COR-L47 (cell line): ENCODE measurements at places on chromosomes 12 and 14.

GRCh38 chr14:50036211-50036610 is 80.2 kb downstream of the VCPKMT start:
- DNase-seq: no peak

DNA sequence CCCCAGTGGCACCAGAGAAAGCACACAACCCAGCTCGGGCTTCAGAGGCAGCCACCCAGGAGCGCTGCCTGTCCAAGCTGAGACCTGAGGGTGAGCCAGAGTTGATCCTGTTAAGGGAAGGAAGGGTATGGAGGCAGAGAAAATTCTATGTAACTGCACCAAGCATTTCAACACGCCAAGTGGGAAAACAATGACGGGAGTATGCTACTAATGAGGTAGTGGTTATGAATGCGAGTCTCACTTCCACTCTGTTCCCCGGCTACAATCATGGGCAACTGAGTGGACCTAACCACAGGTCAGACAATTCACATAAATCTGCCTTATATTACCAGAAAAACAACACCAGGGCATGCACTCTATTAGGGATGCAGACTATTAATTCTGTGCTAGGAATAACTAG is 9.9 kb downstream of the ATG14 start:
- DNase-seq: no peak

DNA sequence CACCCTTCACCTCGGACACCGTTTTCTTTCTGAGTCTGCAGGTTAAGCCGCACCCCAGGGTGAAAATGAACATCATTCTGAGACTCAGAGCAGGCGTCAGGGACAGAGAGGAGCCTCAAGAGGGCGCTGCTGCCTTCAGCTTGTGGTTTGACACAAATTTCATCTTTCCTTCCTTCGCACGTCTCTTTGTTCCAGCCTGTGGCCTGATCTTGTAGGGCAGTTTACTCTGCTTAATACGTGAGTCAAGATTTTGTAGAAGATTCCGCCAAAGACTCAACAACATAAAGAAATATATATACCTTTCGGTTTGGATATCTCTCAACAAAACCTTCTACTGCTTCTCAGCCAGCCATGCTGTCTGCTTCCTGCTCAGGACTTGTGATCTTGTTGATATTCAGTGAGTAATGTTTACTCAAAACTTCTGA is 329.3 kb upstream of the OR4E1 start:
- no peak for DNase-seq

DNA sequence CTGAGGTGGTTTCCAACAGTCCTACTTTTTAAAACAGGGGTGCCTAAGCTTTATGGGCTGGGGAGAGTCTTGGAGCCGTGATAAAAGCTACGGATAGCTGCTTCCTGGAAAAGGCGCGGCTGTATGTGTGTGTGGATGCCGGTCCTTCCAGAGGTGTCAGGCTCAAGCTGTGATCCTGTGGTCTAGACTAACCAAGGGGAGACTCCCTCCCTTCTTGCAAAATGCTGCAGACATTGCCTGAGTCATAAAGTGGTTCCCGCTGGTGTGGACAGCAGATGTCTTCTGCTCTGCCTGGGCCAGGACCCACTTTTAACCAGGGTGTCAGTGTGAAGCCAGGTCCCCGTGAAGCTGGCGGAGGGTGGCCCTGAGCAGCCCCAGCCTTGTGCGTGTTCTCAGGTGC is 37.8 kb downstream of the CCDC92 start:
- DNase-seq: no peak

GRCh38 chr12:37672655-37673260 is 643.8 kb upstream of the ALG10B start:
- no peak for DNase-seq

GRCh38 chr12:116202433-116202832 is 75.1 kb downstream of the MED13L start:
- no peak for DNase-seq

DNA sequence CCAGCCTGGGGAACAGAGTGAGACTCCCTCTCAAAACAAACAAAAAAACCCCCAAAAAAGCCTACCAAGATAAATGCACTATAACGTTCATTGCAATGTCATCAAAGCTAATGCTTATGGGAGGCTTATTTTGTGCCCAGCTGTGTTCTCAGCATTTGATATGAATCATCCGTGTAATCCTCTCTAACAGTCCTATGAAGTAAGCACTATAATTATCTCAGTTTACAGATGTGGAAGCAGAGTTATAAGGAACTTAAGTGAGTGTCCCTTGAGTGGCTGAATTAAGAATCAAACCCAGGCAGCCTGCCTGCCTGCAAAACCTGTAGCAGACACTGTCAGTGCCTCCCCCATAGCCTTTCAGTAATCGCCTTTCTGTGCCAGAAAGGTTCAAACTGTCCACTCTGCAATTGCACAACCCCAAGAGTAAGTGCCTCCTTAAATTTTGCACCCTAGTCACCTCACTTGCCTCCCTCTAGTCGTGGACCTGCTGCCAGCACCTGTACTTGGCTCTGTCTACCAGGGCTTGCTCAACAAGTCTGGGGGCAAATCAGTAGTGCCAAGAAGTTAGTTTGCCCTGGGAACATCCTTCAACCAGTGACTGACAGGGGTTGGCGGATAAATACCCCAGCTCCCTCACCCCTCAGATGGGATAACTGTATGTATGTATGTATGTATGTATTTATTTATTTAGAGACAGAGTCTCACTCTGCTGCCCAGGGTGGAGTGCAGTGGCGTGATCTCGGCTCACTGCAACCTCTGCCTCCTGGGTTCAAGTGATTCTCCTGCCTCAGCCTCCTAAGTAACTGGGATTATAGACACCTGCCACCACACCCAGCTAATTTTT is 23.8 kb upstream of the PPP1CC start:
- DNase-seq: no peak

GRCh38 chr12:51388069-51388799 is 3.0 kb downstream of the GALNT6 start:
- no peak for DNase-seq

- no peak for DNase-seq
These were observed 59.5 kb upstream of the ARHGAP5 start for GRCh38 chr14:32017587-32017986.

DNA sequence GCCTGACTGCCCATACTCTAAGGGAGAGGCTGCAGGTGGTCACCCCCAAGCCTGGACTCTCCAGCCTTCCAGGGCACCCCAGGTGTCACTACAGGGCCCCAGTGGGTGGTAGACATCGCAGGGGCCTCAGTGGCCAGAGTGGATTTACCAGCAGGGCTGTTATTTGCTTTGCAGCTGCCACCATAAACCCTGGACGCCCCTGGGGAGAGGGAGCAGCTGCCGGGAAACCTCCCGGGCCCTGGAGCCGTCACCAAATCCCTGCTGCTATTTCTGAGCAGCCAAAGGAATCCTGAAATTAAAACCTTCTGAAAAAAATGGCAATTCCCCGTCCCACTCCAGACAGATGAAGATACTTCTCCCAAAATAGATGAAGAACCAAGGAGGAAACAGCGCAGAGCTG is 13.9 kb downstream of the TMEM119 start:
- no peak for DNase-seq

- DNase-seq: no peak
These were observed 1558.5 kb upstream of the TMEM132C start for GRCh38 chr12:126708492-126708896.

DNA sequence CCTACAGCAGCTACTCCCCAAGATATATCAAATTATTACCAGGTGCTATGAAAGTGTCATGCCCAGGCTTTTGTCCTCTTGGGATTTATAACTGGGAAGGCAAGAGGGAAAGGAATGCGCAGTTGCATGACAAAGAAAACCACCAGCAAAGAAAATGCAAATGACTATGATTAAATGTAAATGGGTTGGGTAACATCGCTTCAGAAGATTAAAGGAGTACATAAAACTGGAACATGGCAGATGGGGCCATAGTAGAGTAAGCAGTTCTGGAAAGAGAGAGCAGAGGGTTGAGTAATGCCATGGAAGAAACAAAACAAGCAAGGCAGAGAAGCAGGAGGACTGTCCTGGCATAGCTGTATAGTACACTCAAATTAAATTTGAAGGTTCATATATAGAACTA is 493.1 kb downstream of the NOVA1 start:
- DNase-seq: no peak
